DMS79 treated with DMSO at 0.1 percent for 48 hours (cell line): ENCODE measurements at places on chromosomes 12 and 14.

DNA sequence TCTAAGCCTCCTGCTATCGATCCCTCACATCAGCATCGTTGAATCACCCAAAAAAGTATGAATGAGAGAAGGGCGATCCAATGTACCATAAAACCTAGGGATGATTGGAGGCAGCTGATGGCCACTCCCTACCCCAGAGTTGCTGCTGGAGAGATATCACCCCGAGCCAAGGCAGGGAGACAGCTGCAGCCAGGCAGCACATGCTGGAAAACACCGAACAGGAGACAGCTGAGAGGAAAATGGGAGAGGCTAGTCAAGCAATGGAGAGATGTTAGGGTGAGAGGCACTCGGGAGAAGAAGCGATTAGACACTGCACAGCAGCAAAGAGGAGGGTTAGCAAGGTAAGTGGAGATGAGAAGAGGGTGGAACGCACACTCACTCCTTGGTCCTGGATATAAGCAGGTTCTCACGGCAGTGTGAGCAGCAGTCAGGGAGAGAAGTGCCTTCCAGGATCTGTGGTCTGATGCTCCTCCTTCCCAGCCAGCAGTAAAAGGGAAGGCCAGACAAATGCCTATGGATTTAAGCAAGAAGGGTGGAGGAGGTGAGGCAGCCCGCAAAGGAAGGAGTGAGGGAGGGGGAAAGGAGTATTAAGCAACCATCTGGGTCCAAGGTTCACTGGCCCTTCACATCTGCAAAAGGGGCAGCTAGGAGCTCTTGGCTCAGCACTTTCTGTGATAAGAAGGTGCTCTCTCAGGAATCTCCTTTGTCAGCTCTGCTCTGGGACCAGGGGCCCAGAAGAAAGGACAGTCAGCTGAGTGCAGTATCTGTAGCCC lies at the start of gene SLC7A7:
Gene SLC7A7 (minus strand): TSS at position 495 of the 773 bp plus-strand sequence. CDS start 2,037 bp downstream, outside the sequence.
- DNase-seq = peak; percentile 57

DNA sequence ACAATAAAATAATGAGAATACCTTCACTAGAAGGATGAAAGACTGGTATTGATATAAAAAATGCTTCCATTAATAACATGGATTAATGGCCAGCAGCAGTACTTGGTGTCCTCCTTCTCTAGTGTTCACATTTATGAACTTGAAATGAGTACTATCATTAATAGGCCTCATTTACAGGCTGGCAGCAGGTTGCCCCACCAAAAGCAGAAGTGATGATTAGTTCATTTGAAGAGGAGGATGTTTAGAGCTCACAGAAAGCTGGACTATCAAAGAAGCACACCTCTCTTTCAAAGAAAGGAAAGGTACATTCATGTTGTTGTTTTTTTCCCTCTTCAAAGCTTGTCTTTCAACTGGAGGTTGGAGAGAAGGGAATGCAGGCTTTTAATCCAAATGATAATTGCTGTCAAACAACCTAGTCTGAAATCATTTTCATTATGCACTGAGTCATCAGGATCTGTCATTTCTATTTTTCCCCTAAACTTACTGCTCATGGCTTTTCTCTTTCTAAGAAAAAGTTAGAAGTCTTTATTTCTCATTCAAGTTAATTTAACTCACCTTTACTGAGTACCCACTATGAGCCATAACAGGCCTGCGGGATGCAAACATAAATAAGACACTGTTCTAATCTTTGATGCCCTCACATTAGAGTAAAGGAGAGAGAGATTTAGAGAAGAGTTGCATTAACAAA lies 157.9 kb upstream of the GRIP1 start:
- DNase-seq = no peak

DNA sequence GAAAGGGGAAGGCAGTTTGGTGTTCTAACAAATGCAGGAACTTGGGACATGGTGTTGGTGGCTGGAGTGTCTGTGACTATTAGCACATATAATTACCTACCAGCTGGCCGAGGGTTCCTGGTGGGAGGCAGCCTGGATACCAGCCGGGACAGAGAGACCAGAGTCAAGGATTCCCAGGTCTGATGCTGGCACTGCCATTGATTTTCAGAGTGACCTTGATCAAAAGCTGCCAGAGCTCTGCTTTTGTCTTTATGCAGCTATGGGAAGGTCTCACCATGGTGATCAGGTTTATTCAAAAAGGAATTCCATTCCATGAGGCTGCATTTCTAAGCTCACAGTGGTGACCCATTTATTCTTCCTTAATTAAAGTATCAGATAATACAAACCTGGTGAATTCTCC lies 101.0 kb upstream of the PWP1 start:
- DNase-seq = no peak

DNA sequence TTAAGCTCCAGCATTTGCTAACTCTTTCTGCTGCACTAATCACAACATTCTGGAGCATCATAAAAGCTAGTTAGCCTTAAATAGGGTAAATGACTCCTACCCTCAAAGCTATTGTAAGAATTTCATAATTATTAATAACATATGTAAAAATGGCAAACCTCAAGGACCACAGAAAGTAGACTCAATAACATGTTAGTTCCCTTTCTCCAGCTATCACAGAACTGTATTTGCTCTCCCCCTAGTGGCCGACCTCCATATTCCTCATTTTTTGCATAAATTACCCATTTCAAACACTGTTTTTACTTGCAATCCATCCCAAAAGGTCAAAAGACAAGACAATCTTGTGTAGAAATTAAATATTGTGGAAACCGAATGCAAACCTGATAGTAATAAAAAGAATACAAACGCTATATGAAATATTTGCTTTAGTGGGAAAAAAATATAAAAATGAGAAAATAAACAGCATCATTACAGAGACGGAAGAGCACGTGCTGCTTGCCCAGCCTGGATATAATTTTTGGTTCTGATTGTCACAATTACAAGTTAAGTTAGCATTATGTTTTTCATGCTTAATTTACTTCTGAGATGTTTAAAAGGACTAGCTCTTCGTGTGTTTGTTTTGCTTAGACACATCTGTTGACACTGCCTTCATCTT lies 97.9 kb downstream of the RERGL start:
- peak; percentile 55 for DNase-seq

- no peak for DNase-seq
Measured at GRCh38 chr12:40502322-40502721, 189.9 kb upstream of the CNTN1 start.

- no peak for DNase-seq
Measured at GRCh38 chr12:12365446-12365802, 8.5 kb downstream of the BORCS5 start.

GRCh38 chr12:65106948-65107347 lies 14.2 kb downstream of the WIF1 start:
- no peak for DNase-seq

- no peak for DNase-seq
Measured at GRCh38 chr12:98727196-98727595, 82.1 kb downstream of the APAF1 start.

- DNase-seq = no peak
Measured at GRCh38 chr12:41530441-41530840, 342.3 kb downstream of the PDZRN4 start.
